Neuronal stem cell (in vitro differentiated cells): ENCODE measurements at places on chromosomes 3 and 15.
A peak's percentile ranks its signal among the peaks of the same experiment; 100 is the strongest.

DNA sequence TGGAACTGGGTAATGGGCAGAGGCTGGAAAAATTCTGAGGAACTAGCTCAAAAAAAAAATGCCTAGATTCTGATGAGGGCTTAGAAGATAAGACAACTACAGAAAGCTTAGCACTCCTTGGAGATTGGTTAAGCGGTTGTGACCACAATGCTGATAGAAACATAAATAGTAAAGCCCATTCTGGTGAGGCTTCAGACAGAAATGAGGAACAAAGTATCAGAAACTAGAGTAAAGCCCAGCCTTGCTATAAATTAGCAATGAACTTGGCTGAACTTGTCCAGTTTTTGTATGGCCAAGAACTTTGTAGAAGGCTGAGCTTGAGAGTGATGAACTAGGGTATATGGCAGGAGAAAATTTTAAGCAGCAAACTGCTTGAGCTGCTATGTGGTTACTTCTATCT is 25.4 kb downstream of the GOLGB1 start:
- DNase-seq: no peak

- no peak for DNase-seq
These were observed 37.5 kb upstream of the KLHL24 start for GRCh38 chr3:183597959-183598358.

DNA sequence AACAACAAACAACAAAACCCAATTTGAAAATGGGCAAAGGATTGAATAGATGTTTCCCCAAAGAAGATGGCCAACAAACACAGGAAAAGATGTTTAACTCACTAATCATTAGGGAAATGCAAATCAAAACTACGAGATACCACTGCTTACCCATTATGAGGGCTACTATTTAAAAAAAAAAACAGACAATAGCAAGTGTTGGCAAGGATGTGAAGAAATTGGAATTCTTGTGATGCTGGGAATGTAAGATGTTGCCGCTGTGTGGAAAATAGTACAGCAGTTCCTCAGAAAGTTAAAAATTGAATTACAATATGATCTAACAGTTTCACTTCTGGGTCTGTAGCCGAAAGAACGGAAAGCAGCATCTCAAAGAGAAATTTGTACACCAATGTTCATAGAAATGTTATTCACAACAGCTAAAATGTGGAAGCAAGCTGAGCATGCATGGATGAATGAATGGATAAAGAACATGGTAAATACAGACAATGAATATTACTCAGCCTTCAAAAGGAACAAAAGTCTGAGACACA is 121.9 kb downstream of the CHSY1 start:
- DNase-seq: no peak

GRCh38 chr15:81939604-81940440 is 106.0 kb downstream of the MEX3B start:
- peak; percentile 30 for DNase-seq

DNA sequence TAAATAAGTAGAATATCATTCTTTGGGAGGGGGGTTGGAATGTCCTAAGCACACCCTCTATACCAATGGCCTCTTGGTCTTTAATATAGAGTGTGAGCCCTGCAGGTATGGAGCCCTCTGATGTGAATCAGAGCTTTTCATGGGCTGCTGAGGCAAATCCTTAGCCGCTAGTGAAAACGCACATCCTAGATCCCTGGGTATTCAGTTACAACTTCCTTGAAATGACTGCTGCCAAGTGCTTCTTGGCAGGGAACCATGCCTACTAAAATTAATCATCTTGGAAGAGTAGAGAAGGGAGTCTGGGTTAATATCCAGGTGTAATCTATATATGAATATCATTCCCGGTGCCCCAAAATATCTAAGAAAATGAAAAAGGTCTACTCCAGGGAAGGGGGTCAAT is 109.1 kb downstream of the POLQ start:
- no peak for DNase-seq

DNA sequence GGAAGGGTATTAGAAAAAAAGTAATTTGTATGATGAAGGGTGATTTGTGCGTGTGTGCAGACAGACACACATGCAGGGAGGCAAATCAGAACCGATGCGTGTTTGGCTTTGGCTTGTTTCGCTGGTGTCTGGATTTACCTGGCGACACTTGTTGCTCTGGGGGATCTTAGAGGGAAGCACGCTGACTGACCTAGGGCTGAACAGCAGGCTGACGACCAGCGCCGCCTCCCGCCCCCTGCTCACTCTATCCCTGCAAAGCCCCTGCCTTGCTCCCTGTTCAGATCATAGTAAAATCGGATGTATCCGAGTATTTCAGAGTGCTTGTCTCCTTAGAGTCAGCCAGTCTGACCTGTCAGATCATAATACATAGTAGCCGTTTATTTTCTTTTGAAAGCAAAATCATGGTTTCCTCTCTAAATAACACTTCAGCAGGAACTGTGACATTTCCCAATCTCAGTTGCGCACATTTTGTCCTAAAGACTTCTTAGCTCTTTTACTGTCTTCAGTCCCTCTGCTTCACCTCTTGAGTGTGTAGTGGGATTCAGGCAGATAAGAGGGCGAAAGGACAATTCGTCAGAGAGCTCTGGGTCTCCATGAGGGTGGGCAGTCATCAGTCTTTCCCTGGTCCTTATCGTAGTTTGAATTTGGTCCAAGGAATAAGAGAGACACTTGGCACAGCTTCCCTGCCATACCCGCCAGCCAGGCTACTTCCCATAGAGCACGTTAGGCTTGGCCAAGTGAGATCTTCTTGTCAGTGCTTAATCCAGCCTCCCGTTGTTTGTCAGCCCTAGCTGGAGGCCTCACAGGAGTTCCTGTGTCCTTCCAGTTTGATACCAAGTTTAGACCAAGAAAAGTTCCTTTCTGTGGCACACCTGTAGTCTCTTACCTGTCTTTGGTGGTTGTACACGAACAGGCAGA is 97.4 kb downstream of the PGPEP1L start:
- no peak for DNase-seq

GRCh38 chr3:32197991-32198390 is 40.5 kb upstream of the CMTM8 start:
- DNase-seq: no peak

DNA sequence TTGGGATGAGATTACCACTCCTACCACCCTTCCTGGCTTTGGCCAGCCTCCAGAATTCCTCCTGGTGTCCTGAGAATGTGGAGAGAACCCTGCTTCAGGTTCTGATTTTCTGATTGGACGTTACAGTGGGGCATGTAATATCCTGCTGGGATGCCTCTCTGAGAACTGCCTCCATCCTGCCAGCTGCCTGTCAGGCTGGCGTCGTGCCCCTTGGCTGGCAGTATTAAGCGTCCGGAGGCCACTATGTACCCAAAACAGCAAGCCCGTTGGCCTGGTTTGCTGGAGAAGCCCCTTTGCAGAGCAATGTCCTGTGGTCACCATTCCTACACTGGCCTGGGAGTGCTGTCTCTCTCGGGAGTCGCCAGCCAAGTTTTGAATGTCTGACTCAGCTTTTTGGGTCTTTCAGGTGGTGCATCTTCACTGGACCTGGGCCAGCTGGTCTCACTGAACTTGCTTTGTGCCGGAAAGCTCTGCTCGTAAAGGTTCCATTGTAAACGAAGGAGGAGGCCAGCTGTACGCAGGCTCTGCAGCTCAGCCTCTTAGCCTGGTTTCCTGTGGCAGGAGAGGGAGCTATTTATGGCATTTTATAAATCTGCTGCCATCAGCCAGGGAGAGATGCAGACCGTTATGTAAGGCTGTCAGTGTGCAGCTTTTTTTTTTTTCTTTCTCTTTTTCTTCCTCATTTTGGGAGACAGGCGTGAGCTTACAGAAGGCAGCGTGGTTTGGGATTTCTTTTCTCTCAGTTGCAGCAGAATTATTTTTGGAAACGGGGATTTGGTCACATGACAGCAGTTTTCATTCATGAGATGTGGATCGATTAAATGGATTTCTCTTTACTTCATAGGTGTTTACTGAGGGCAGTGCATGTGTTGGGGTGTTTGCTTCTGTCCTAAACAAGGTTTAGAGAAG is 19.0 kb upstream of the TRAK1 start:
- no peak for DNase-seq

- peak; percentile 32 for DNase-seq
These were observed at the start of gene LTK for GRCh38 chr15:41513506-41514227. Gene LTK, minus strand, starts transcription at chr15:41513827. Its CDS starts 118 bp downstream, at chr15:41513709.

- no peak for DNase-seq
These were observed 393.7 kb downstream of the FEZF2 start for GRCh38 chr3:61979638-61980037.

DNA sequence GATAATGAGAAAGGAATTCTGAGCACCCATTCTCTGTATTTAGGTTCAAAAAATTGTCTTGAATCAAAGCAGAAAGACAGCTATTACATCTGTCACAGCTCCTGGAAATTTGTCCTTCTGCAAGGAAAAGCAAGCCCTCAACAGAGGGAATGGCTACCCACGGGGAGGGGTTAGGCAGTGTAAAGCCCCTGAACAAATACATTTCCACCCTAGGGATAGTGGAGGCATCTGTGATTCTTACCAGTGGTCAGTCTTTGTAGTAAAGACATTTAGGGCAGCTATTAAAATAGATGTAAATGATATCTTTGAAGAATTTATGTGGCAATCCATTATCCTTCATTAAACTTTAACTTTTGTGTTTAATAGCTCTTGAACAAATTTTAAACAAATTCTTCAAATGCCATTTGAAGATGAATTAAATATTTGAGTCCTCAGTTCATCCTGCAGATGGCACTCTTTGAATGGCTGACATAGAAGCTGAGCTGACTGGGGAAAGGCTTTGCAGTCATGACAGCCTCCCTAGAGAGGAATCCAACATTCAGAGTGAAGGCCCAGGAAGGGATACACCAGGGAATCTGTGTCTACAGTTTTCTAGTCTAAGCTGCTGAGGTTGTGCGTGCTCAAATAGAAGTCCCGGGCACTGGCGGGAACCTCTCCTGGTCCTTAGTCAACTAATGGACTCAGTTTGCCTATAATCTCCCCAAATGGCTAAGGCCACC is 359.7 kb upstream of the ROPN1 start:
- DNase-seq: peak; percentile 55

DNA sequence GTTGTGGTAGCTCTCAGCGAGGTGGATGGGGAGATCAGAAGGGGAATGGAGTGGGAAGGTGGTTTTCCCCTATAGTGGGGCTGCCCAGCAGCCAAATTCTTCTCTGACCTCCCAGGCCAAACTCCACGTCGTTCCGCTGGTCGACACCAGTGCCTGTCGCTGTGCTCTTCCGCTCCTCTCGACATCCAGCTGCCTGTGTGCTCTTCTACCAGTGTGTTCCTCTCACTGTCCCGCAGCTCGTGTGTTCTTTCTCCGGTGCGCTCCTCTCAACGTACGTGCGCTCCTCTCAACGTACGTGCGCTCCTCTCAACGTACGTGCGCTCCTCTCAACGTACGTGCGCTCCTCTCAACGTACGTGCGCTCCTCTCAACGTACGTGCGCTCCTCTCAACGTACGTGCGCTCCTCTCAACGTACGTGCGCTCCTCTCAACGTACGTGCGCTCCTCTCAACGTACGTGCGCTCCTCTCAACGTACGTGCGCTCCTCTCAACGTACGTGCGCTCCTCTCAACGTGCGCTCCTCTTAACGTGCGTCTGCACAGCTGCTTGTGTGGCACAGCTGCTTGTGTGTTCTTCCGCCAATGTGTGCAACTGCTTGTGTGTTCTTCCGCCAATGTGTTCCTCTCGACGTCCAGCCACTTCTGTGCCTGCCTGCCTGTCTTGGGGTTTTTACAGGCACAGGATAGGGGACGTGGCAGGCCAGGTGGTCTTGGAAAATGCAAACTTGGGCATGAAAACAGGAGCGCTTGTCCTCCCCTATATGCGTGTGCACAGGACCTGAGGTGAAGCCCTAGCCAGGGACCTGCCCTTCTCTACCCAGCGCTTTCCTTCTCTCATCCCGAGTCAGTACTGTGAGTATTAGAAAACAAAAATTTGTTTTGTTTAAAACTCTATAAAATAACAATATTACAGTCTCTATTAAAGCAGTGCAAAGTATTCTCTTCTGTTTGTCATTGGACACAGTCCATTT is 991.1 kb downstream of the GBE1 start:
- no peak for DNase-seq

GRCh38 chr15:67105991-67106763 is 40.8 kb downstream of the SMAD3 start:
- DNase-seq: no peak

GRCh38 chr3:184338511-184338945 is 1.1 kb downstream of the FAM131A start:
- DNase-seq: peak; percentile 88

- DNase-seq: peak; percentile 78
These were observed 68.1 kb downstream of the SLC6A1 start for GRCh38 chr3:11060500-11061251.

DNA sequence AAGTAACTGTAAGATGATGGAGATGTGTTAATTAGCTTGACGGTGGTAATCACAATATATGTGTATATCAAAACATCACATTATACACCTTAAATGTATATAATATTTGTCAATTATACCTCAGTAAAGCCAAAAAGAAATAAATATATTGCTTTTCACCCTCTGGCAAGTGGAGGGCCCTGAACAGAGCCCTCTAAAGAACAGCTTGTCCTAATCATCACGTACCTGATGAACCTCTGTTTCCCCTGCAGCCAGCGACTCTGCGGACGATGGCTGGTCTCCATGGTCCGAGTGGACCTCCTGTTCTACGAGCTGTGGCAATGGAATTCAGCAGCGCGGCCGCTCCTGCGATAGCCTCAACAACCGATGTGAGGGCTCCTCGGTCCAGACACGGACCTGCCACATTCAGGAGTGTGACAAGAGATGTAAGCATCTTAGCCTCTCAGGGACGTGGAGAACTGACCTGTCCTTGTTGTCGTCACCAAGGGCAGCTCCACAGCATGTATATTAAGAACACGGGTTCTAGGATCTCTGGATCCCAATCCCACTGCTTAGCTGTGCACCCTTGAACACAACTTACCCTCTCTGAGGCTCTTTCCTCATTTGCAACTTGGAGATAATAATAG is 6.3 kb downstream of the THBS1 start:
- no peak for DNase-seq

- DNase-seq: no peak
These were observed 10.4 kb downstream of the PODXL2 start for GRCh38 chr3:127639173-127640041.

DNA sequence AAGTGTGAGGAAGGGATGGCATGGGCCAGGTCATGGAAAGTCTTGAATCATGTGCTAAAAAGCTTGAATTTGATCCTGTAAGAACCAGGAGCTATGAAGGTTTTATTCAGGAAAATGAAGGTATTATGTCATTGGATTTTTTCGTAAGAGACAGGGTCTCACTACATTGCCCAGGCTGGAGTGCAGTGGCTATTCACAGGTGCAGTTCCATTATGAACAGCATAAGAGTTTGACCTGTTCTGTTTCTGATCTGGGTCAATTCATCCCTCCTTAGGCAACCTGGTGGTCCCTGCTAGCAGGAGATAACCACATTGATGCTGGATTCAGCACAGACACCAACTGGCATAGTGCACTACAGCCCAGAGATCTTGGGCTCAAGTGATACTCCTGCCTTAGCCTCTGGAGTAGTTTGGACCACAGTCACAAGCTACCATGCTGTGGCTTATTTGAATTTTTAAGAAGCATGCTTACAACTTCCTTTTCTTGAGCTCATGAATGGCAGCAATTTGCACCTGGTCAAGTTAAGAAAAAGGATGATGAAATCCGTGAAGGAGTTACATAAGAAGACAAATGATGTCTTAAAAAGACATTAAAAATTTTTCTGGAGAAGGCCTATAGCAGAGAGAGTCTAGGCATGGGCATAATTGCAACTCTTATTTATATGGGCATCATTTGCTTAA is 79.1 kb downstream of the CADPS start:
- DNase-seq: no peak

- no peak for DNase-seq
These were observed 883 bp downstream of the MAGEF1 start for GRCh38 chr3:184710870-184711492.

- DNase-seq: no peak
These were observed 77.1 kb downstream of the IQCH start for GRCh38 chr15:67331676-67332075.
